ENCODE measurements at places on chromosomes 7 and 10. TPM values are rescaled to one million over a fixed set of nuclear protein-coding genes. Genes with fewer than 3 reads are reported as not detected.

The KIAA1549 gene
- 0.99 TPM for total RNA-seq

The H2AZ2 gene
- total RNA-seq: 136 TPM

The MYOZ1 gene
- total RNA-seq: 0.33 TPM

The ELMO1 gene
- 0.73 TPM for total RNA-seq

The LIPN gene
- total RNA-seq: not detected

The PRSS37 gene
- not detected for total RNA-seq

The CWF19L1 gene
- 42.5 TPM for total RNA-seq

The CAMK2G gene
- 28.2 TPM for total RNA-seq

The MPP7 gene
- 0.29 TPM for total RNA-seq

The CLCN1 gene
- not detected for total RNA-seq

The SKAP2 gene
- 15.3 TPM for total RNA-seq

The STK17A gene
- 79.7 TPM for total RNA-seq

The PNLIPRP1 gene
- not detected for total RNA-seq

The TLX1 gene
- total RNA-seq: not detected

The NOS3 gene
- total RNA-seq: 2.0 TPM
